ENCODE measurements at places on chromosomes 13 and 19.

- no peak for DNase-seq
These were observed 40.6 kb downstream of the CCDC122 start for GRCh38 chr13:43838909-43839308.

- DNase-seq = no peak
These were observed 196.2 kb upstream of the ZNF536 start for GRCh38 chr19:30175987-30176386.

GRCh38 chr19:38793177-38793576 is 4.2 kb downstream of the LGALS7B start:
- DNase-seq = no peak

DNA sequence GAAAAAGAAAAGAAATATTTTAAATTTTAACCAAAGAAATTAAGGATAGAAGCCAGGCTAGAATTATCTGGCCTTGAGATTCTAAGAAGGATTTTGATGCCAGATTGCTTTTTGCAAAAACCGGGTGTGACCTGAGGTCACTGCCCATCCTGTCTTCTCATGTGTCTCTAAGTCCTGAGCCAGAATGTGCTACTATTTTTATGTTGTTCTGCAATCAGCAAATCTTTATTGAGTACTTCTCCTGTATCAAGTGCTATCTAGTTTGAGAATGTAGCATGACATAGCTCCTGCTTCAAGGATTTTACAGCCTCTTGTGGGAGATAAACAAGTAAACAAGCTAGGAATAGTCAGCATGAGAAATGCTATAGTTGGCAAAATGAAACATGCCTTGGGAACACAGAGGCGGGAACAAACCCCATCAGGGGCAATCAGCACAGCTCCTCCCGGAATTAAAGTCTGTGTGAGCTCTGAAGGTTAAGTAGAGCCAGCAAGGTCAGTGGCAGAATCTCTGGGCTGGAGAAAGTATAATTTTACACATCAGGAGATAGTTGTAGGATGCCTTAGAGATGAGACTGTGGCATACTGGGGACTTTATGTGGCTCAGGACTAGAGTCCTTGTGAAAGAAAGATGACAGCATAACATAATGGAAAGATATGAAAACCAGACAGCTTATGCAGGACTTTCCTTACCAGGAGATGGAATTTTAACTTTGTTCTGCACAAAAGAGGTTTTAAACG is 899.5 kb upstream of the SLC10A2 start:
- no peak for DNase-seq

GRCh38 chr19:58154287-58154678 is 3.7 kb upstream of the ZNF329 start:
- no peak for DNase-seq

- no peak for DNase-seq
These were observed 499.5 kb upstream of the KLF12 start for GRCh38 chr13:74633734-74634133.

GRCh38 chr19:13633109-13633508 is 126.8 kb upstream of the CACNA1A start:
- no peak for DNase-seq

DNA sequence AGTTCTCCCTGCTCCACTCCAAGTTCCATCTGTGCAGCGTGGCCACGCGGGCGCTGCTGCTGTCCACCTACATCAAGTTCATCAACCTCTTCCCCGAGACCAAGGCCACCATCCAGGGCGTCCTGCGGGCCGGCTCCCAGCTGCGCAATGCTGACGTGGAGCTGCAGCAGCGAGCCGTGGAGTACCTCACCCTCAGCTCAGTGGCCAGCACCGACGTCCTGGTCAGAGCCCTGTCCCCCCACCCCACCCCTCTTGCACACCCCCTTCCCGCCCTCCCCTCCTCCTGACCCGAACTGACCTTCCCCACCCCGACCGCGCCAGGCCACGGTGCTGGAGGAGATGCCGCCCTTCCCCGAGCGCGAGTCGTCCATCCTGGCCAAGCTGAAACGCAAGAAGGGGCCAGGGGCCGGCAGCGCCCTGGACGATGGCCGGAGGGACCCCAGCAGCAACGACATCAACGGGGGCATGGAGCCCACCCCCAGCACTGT is 11.6 kb downstream of the FUZ start:
- no peak for DNase-seq

- no peak for DNase-seq
These were observed 157.5 kb downstream of the PCDH20 start for GRCh38 chr13:61258185-61258584.

DNA sequence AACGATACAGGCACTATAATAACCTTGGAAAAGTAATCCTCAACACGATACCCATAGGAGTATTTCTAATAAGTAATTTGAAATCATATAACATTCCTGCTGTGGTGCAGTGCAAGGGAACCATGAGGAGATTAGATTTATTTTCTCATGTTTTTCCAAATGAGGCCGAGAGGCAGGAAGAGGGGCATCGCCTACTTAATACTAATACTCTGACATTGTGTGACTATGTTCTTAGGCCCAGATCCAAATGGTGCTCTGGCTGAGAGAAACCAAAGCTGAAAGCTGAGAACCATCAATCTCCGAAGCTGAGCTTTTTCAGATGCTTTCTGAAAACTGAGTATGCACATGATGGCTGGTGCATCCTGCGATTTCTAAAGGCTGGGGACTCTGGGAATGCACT is 248.0 kb upstream of the MAB21L1 start:
- no peak for DNase-seq

DNA sequence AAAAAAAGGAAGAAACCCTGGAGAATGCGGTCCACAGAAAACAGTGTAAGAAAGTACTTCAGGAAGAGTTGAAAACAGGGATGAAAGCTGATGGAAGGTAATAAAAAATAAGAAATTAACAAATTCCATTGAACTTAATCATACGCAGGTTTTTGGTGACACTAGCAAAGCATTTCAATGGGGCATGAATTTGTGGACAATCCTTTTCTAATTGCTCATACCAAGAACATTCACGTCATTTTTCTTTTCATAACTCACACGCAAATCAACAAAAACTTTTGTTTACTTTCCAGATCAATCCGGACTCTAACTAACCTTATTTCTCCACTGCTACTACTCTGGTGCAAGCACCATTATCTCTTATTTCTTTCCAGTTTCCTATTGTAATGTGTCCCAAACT is 1195.0 kb downstream of the SLITRK5 start:
- no peak for DNase-seq

DNA sequence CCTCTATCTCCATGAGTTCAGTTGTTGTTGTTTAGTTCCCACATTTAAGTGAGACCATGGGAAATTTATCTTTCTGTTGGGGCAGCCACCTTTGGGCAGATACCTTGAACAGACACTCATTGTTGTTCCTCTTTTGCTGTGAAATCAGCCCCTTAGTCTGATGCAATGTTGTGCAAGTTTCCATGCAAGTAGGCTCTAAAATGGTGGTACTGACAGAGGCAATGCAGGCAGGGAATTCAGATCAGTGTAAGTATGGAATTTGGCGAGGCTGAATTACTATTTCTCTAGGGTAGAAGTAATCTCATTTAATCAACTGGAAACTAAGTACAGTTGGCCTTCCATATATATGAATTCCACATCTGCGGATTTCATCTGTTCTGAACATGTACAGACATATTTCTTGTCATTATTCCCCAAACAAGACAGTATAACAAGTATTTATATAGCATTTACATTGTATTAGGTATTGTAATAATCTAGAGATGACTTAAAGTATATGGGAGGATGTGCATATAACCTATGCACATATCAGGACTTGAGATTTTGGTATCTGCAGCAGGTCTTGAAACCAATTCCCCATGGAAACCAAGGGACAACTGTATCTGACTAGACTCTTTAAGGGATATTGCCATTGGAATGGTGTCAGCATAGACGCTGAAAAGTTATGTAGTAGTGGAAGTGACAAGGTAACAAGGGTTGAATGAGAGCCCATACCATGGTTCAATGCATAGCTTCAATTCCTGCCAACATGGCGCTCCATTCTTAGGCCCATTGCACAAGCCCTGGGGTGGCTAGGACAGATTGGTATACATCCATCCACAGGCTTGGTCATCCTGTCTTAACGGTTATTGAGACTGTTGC is 281.5 kb upstream of the HTR2A start:
- DNase-seq = no peak

- no peak for DNase-seq
These were observed 1.2 kb downstream of the CIRBP start for GRCh38 chr19:1270213-1270853.

Data from cerebellar nuclear complex (tissue), 1 donor.